ENCODE measurements at places on chromosomes 16 and 17. TPM values are rescaled to one million over a fixed set of nuclear protein-coding genes. Genes with fewer than 3 reads are reported as not detected.
A peak's percentile ranks its signal among the peaks of the same experiment; 100 is the strongest.

GRCh38 chr17:72531729-72532128, 410.9 kb downstream of the SOX9 start:
- DNase-seq: no peak

- no peak for DNase-seq
Measured at GRCh38 chr17:81018044-81018802, 16.7 kb upstream of the BAIAP2 start.

DNA sequence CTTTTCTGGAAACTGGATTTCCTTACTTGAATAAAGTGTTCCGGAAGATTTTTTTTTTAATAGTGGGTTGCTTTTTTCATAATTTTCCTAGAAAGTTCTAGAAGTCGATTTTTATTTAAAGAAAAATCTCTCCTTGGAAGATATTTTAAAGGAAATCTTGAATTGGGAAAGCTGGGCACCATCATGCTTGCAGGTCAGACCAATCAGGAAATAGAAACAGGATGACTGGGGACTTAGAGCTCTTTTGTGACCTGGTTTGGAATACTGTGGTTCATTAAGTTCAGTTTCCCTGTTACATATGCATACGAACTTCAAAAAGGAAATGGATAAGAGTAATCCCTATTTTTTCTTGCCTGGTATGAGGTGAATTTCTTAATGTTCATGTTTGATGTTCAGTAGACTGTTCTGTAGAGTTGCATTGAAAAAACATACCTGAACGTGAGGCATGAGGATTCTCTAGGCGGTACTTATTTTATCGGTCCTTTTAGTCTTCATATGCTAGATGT, 1.2 kb downstream of the NFATC3 start:
- no peak for DNase-seq

The HEATR9 gene
- total RNA-seq: not detected

The RNF157 gene
- total RNA-seq: 15.1 TPM

- no peak for DNase-seq
Measured at GRCh38 chr16:66480265-66481080, 53.4 kb downstream of the BEAN1 start.

The KRTAP16-1 gene
- not detected for total RNA-seq

GRCh38 chr17:65388911-65389310, 172.5 kb downstream of the AXIN2 start:
- no peak for DNase-seq

- no peak for DNase-seq
Measured at GRCh38 chr17:21387616-21388015, 11.5 kb downstream of the KCNJ12 start.

DNA sequence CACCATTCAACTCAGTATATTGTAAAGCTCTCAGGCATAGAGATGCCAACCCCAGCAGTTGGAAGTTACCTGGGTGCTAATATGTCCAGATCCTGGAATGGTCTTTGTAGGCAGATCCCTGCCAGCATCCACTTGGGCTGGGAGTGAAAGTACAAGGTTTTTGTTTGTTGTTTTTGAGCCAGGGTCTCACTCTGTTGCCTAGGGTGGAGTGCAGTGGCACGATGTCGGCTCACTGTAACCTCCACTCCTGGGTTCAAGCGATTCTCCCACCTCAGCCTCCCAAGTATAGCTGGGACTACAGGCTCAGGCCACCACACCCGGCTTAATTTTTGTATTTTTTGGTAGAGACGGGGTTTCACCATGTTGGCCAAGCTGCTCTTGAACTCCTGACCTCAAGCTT, 177.6 kb downstream of the IRF8 start:
- no peak for DNase-seq

DNA sequence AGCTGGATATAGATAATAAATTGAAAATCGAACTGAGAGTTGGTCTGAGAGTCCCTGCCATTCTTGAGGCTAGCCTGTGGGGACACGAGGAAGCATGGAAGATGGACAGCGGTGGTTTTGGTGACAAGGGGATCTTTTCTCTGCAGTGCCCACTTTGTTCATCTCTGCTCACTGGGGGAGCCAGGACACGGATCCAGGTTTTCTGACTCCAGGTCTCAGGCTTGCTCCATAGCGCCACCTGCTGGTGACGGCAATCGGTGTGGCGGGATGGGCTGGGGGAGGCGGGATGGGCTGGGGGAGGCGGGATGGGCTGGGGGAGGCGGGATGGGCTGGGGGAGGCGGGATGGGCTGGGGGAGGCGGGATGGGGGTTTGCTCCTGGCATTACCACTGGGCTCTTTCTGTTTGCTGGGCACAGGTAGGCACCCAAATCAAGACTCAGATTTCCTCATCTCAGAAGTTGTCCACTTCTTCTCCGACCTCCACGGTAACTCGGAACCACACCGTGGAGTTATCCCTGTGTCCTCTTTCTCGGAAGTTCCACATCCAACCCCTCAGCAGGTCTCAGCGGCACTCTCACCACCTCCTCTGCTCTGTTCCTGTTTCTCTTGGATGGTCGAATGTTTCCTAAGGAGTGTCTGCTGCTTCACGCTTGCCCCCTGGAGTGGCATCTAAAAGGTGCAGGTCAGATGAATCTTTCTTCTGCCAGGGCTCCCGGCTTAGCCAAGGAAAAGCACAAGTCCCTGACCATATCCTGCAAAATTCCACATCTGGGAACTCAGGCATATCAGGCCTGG, 142.4 kb downstream of the CYLD start:
- peak; percentile 87 for DNase-seq

- DNase-seq: no peak
Measured at GRCh38 chr16:28181515-28181914, 30.2 kb downstream of the XPO6 start.

GRCh38 chr17:66527335-66527734, 224.9 kb downstream of the PRKCA start:
- no peak for DNase-seq

- peak; percentile 36 for DNase-seq
Measured at GRCh38 chr16:58306327-58306726, 11.5 kb upstream of the PRSS54 start.

DNA sequence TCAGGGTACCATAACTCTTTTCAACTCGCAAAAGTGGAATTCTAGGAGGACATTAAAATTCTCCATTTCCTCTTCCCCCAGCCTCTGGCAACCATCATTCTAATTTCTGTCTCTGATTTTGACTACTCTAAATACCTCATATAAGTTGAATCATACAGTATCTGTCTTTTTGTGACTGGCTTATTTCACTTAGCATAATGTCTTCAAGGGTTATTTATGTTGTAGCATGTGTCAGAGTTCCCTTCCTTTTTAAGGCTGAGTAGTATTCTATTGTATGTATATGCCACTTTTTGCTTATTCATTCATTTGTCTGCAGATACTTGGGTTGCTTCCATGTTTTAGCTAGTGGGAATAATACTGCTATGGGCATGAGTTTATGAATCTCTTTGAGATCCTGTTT, 12.0 kb downstream of the RNF135 start:
- no peak for DNase-seq

DNA sequence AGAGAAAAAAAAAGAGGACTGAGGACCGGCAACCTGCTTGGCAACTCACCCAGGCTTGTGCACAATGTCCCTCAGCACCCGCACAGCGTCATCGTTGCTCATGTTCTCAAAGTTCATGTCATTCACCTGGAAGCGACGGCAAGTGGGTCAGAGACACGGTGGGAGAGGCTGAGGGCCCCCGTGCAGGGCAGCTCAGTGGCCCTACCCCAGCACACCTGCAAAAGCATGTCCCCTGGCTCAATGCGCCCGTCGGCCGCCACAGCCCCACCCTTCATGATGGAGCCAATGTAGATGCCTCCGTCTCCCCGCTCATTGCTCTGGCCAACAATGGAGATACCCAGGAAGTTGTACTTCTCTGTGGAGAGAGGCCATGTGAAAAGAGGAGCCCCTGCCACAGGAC, 5.4 kb downstream of the DVL2 start:
- no peak for DNase-seq

The FBXW10B gene
- total RNA-seq: 0.33 TPM

GRCh38 chr17:41974658-41975057, 8.1 kb downstream of the CNP start:
- DNase-seq: no peak

- peak; percentile 21 for DNase-seq
Measured at GRCh38 chr16:31327646-31328225, 27.2 kb upstream of the ITGAX start.

The CHRNB1 gene
- 16.0 TPM for total RNA-seq

DNA sequence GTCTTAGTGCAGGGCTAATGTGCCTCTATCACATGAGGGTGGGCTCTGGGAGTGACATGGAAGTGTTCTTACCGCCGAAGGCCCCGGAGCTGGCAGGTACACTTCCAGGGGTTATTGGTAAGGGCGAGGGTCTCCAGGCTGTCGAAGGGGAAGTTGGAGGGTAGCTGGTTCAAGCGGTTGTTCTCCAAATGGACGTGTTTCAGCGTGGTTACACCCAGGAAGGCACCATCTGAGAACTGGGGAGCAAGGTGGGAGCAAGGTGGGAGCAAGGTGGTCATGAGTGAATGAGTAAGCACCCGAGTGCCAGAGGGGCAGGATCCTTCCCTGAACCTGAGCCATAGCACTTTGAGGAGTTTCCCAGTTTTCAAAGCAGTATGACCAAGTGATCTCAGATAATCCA, 3.0 kb downstream of the CHAD start:
- DNase-seq: no peak

The ERI2 gene
- 18.3 TPM for total RNA-seq

DNA sequence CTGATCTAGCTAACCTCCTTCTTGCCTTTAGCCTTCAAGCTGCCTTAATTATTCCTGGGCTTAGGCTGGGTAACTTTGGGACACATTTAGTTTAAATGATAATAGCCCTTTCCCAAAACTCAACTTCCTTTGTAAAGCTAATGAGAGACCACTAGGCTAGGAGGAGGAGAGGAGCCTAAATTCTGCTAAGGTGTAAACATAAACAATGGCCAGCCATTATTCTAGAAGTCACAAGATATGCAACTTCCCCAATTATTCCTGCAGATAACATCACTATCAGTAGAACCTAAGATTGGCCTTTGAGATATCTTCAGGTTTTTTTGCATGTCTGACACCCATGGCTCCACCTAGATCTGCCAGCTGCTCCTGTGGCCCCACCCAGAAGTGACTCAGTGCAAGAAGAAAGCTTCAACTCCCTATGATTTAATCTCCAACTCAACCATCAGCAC, 131.2 kb upstream of the FAM20A start:
- DNase-seq: no peak

DNA sequence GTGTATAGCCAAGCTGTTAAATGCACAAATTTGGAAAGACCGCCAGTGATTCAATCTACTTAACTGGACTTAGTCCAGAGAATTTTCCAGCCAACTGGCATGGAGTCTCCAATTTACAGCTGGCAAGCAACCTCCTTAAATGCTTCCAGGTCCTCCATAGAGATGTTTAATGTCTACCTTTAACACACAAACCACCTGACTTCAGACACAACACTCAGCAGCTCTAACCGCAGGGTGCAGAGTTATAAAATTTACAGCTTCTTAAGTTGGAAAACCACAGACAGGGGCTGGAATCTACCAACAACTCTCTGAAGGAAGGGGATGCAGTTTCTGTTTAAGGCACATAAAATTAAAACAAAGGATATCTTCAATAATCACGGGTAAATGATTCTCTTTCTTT, 106.9 kb downstream of the SYCE1L start:
- no peak for DNase-seq

DNA sequence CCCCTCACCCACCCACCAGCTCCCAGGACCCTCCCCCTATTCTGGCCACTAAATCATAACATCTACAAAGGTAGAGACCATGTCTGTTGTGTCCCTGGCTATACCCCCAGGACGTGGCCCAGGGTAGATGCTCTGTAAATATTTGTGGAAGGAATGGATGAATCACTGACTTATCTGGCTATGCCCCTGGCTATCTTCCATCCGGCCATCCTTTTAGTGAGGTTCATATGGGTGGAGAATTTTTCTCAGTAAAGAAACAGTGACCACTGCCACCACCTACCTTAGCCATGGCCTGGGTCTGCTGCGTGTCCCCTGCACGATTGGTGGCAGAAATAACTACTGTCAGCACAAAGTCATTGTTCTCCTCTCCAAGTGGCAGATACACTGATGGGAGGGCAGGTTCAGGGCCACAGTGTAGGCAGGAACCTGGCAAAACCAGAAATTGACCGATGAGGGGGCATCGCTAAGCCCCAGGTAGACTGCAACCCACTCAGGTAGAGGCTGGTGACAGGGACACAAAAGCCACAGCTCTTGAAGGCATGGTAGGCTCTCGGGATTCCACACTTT, 63.1 kb upstream of the BCO1 start:
- DNase-seq: no peak

- DNase-seq: peak; percentile 62
Measured at GRCh38 chr17:29807520-29808361, 122.3 kb downstream of the SSH2 start.

GRCh38 chr16:52650318-52650717, 103.4 kb upstream of the TOX3 start:
- no peak for DNase-seq

GRCh38 chr16:65106757-65107156, 15.1 kb downstream of the CDH11 start:
- no peak for DNase-seq

GRCh38 chr16:57167953-57168352, 17.9 kb downstream of the PSME3IP1 start:
- DNase-seq: no peak

- DNase-seq: no peak
Measured at GRCh38 chr16:81473558-81473957, 28.9 kb downstream of the CMIP start.

GRCh38 chr16:72743011-72743761, 304.7 kb downstream of the ZFHX3 start:
- no peak for DNase-seq

DNA sequence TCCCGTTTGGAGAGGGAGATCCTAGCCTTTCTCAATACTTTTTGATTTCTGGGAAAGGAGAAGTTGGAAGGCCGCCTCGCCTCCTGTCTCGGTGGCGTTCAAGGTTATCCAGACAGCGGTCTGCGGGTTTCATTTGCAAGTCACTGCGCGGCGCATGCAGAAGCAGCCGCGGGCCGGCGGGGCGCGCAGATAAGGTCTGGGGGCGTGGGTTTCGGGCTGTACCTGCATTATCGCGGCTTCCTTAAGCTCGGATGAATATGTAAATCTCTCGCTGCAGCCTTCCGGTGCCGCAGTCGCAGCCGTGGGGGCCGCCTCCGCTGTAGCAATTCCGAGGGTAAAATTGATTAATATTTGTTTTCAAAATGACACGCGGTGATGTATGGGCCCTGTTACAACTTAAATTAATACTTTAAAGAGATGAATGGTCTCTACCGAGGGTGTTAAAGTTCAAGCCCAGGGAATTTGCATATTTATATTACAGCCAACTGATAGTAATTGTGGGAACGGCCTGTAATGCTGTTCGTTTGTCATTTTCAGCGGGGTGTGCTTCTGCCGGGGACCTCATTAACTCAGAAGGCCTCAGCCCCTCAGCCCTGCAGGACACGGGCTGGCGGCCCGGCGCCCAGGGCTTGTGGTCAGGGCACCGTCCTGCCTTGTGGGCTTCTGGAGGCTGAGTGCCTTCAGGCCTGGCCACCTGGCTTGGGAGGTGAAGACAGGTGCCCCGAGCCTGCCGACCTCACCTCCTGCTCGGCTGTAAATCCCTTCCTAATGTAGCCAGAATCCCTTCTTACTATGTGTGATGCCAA, 99.4 kb downstream of the CYLD start:
- DNase-seq: peak; percentile 66

The ACSF3 gene
- total RNA-seq: 29.5 TPM

Measured in WTC11 (cell line).